ENCODE measurements at places on chromosomes 16 and 17.
A peak's percentile ranks its signal among the peaks of the same experiment; 100 is the strongest.

- DNase-seq: no peak
Measured at GRCh38 chr17:69375229-69375628, 39.3 kb upstream of the MAP2K6 start.

GRCh38 chr16:27429330-27429871 is 27.4 kb downstream of the IL21R start:
- no peak for DNase-seq

- no peak for DNase-seq
Measured at GRCh38 chr17:67412032-67412431, 35.0 kb downstream of the PITPNC1 start.

- DNase-seq: no peak
Measured at GRCh38 chr16:85605912-85606841, 6.9 kb upstream of the GSE1 start.

DNA sequence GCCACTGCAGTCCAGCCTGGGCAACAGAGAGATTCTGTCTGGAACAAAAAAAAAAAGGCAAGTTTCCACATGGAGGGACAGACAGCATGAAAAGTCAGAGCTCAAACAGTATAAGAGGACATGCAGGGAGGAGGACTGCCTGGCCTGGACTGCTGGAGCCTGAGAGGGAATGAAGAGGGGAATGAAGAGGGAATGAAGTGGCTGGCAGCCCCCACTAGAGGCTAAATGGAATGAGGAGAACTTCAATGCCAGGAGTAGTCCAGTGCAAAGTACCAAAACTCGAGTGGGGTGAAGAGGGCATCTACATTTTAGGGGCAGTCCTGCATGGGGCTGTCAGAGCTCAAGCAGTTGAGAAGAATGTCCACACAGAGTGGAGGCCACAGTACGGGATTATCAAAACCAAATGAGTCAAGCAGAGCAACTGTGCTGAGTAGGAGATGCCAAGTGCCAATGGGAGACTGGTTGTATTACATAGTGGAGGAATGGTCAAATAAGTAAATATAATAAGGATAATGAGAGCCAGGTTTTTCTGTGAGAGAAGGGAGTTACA is 22.9 kb downstream of the IKZF3 start:
- DNase-seq: no peak

GRCh38 chr17:74920306-74920620 is 2.8 kb downstream of the USH1G start:
- no peak for DNase-seq

DNA sequence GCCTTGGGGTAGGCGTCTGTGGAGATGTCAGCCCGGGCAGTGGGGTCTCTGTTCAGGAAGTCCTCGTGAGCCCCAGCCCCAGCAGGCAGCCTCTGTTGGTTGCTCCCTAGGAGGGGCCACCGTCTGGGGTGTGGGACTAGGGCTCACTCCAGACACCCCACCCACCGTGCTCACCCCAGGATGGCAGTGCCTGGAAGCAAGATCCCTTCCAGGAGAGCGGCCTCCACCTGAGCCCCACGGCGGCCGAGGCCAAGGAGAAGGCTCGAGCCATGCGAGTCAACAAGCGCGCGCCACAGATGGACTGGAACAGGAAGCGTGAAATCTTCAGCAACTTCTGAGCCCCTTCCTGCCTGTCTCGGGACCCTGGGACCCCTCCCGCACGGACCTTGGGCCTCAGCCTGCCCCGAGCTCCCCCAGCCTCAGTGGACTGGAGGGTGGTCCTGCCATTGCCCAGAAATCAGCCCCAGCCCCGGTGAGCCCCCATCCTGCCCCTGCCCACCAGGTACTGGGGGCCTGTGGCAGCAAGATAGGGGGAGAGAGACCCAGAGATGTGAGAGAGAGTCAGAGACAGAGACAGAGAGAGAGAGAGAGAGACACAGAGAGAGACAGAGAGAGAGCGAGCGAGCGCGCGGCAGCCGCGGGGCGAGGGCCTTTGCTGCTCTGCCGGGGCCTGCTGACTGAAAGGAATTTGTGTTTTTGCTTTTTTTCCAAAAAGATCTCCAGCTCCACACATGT is 9.8 kb downstream of the NTHL1 start:
- DNase-seq: no peak

DNA sequence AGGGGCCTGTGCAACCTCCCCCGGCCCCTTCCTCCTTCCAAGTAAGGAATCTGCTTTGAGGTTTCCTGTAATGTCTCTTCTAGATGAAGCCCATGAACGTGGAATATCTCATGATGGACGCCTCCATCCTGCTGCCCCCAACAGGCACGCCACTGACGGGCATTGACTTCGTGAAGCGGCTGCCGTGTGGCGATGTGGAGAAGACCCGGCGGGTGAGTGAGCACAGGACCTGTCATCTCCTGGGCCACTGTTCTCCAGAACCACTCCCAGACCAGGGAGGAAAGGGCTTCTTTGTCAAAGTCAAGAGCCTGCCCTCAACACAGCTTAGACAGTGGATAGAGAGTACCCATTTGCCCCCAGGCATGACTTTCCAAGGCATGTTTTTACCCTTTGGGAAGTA is 107.1 kb downstream of the CLEC16A start:
- DNase-seq: no peak

DNA sequence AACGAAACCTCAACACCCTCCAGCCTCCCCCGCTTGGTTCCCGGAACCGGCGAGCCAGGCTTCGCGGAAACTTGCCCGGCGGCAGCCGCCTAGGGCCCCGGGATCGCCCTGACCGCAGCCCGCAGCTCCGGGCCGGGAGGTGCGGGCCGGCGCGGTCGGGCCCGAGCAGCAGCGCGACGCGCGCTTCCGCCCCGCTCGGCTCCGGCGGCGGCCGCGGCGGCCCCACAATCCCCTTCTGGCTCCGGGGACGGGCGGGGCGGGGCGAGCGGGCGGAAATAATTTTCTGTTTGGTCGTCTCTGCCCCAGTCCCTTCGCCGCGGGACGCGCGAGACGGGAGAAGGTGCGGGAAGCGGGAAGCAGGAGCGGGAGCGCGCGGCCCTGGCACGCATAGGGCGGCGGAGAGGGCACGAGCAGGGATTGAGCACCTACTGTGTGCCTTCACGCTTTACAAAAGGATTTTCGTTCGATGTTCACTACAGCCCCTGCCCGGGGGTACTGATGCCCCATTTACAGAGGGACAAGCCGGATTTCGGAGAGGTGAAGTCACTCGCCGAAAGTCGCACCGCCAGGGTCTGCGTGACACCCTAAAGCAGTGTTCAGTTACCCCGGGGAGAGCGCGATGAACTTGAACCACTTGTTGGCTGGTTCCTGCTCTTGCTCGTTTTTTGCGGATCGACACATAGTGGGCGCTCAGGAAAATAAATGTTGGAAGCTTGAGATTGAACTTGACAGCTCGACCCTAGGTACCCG is 2.7 kb upstream of the MLLT6 start:
- DNase-seq: peak; percentile 88

DNA sequence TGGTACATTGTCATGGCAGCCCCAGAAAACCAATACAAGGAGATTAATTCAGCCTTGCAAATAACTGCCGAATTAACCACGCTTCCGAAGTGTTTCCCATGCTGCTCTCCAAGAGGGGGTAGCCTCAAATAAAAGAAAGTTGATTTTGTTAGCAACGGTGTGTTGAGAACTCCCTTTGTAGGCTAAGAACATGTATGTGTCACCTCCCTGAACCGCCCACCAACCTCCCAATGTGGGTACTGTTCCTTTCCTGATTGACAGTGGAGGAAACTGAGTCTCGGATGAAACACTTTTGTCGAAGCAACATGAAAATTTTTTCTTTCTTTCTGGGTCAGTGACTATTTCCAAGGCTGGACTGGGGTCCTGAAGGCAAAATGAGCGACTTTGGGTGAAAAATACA is 25.1 kb downstream of the CACNG4 start:
- no peak for DNase-seq

DNA sequence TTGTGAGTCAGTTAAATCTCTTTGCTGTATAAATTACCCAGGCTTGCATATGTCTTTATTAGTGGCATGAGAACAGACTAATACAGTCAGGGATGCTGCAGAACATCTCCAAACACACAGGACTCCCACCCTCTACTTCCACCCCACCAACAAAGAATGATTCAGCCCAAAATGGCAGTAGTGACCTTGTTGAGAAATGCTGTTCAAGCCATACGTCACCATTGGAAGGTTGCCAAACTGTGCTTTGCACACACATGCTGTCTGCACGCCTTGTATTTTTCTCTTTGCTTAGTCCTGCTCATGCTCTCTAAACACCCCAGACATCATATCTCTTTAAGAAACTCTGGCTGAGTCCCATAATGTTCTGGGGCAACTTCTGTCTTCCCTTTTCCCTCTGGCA is 589.6 kb downstream of the WWOX start:
- DNase-seq: no peak

GRCh38 chr17:45116434-45117016 is 15.8 kb downstream of the PLCD3 start:
- no peak for DNase-seq

- no peak for DNase-seq
Measured at GRCh38 chr17:49316258-49316570, 45.8 kb downstream of the ZNF652 start.

DNA sequence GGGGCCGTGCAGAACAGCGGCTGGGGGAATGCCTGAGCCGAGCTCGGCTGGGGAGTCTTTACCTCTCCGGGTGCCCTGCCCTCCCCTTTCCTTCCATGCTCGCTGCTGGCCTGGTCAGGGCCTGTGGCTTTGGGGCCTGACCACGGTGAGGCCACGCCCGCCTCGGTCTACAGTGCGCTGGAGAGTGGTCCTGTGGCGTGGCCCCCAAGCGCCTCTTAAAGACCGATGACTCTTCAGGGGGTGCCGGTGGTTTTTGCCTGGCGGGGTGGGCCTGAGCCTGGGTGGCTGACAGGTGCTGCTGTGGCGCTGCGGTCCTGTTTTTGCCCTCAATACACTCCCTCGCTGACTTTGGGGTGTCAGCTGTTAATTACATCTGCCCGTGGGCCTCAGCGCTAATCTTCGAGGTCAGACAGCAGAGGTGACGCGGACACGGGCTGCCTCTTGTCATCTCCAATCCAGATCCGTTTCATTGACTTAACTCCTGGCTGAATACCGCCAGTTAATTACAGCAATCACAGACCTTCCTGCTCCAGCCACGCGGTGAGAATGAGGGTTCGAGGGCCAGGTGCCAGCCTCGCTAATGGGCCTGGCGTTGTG is 29.7 kb downstream of the GSE1 start:
- no peak for DNase-seq

GRCh38 chr17:39122991-39123390 is 28.4 kb downstream of the PLXDC1 start:
- no peak for DNase-seq

DNA sequence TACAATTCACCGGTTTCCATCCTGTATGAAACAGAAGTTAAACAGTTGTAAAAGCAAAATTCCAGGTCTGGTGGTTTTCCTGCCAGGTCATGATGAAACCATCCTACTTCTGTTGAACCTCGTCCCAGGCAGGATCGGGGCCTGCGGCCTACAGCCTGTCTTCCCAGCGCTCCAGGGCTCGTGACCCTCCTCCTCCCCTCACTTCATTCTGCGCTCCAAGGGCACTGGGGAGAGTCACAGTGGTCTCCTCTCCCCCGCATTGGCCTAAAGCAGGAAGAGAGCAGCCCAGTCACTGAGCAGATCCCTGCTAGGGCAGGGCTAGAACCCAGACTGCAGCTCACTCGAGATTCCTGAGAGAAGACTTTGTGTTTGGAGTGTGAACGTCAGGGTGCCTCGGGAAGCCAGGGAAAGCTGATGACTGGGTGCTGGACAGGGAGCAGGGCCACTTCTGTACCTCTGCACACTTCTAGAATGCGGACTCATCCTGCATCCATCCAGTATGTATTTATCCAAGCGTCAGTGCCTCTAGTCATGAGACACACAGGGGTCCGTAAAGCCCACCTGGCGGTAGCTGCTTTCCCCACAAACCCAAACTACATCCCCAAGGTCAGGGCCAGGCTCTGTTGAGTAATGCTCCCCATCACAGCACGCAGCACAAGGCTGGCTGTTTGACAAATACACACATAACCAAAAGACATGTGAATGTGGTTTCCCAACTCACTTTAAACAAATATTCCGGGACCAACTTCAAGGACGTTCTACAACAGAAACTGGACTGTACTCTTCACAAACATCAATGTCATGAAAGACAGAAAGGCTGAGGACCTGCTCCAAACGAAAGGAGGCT is 1.7 kb upstream of the ITGAE start:
- DNase-seq: no peak

GRCh38 chr17:411421-412120 is 59.0 kb upstream of the RPH3AL start:
- no peak for DNase-seq

GRCh38 chr17:27446569-27447301 is 9.5 kb upstream of the KSR1 start:
- no peak for DNase-seq

DNA sequence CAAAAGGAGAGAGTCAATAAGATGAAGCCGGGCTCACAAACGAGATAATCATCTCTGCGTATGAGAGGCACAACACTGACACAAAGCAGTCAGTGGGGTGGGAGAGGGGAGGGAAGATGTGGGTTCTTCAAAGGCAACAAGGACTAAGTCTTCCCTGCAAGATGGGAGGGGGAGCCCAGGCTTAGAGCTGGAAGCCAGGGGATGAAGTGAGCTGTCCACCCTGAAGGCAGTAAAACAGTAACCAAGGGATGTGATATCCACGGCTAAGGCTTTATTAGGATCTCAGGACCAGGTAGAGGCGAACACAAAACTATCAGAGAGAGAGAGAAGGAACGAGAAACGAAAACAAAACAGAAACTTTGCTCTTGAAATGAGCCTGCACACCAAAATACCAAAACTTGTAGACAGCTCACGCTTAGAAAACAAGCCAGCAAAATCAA is 115.9 kb downstream of the DYNLRB2 start:
- DNase-seq: peak; percentile 42

GRCh38 chr16:46789499-46790414 is 41.2 kb downstream of the C16orf87 start:
- DNase-seq: peak; percentile 89

GRCh38 chr16:5837007-5837670 is 739.5 kb upstream of the EEF2KMT start:
- no peak for DNase-seq

DNA sequence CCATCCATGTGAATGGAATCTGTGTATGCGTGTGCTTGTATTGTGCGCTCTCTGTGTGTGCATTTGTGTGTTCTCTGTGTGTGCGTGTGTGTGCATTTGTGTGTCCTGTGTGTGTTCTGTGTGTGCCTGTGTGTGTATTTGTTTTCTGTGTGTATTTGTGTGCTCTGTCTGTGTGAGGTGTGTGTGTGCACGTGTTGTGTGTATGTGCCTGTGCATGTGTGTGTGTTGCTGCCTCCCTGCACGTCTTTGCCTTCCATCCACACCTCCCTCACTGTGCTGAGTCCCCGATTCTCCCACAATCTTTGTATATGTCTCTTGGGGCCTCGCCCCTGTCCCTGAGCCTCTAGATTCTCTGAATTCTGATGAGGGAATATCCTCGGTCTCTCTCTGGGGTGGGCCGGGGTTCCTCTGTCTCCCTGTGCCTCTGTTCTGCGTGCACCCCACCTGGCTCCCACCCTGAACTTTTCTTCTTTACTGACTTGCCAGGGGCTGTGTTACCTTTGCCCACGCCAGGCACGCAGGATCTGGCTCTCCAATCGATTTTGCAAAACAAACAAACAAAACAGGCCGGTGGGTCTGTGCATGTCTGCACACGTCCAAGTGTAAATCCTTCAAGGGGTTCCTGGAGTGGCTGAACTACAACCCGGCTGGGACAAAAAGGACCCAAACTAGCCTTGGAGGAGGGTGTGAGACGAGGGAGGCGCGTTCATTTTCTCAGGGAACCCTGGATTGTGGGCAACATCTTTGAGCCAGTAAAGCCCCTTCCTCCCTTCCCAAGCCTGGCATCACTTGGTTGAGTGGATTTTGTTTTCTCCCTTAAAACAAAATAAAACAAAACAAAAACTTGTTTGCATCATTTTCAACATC is 8.1 kb upstream of the FOXF1 start:
- no peak for DNase-seq

- DNase-seq: no peak
Measured at GRCh38 chr16:31250782-31251384, 8.9 kb upstream of the ITGAM start.

GRCh38 chr17:49029801-49030200 is 32.6 kb downstream of the IGF2BP1 start:
- DNase-seq: no peak
